ENCODE measurements at places on chromosomes 2 and 18. TPM values are rescaled to one million over a fixed set of nuclear protein-coding genes. Genes with fewer than 3 reads are reported as not detected.

SPP2 gene
- not detected for total RNA-seq

PMS1 gene
- total RNA-seq, result 15.5 TPM

RIT2 gene
- total RNA-seq, result not detected

KCNG2 gene
- not detected for total RNA-seq

LOXL3 gene
- 5.9 TPM for total RNA-seq

MRPL44 gene
- 49.9 TPM for total RNA-seq

FAHD2B gene
- 8.4 TPM for total RNA-seq

PSMA8 gene
- not detected for total RNA-seq

GPAT2 gene
- total RNA-seq, result 1.7 TPM

- no peak for DNase-seq
Observed at GRCh38 chr2:9781252-9781651, 62.0 kb upstream of the TAF1B start.

- no peak for DNase-seq
Observed at GRCh38 chr2:110864731-110865130, 132.4 kb downstream of the ACOXL start.

GRCh38 chr18:76581261-76581660 is 86.2 kb upstream of the ZNF516 start:
- DNase-seq, result no peak

DNA sequence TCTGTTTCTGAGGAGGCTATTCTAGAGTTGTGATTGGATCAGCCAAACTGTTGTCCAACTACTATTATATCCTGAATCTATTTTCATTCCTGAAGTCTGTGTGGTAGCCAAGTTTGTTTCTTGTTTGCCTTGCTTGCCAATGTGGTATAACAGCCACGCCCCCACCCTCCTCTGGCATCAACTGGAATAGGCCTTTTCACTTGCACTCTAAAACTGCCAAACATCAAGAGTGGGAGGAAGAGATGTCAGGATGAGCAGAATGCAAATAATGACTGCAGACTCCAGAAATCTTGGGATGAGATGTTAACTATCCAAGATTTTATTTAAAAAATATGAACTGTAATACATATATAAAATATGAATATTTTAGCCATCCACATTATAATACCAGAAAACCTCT is 246.1 kb downstream of the NRXN1 start:
- no peak for DNase-seq

DNA sequence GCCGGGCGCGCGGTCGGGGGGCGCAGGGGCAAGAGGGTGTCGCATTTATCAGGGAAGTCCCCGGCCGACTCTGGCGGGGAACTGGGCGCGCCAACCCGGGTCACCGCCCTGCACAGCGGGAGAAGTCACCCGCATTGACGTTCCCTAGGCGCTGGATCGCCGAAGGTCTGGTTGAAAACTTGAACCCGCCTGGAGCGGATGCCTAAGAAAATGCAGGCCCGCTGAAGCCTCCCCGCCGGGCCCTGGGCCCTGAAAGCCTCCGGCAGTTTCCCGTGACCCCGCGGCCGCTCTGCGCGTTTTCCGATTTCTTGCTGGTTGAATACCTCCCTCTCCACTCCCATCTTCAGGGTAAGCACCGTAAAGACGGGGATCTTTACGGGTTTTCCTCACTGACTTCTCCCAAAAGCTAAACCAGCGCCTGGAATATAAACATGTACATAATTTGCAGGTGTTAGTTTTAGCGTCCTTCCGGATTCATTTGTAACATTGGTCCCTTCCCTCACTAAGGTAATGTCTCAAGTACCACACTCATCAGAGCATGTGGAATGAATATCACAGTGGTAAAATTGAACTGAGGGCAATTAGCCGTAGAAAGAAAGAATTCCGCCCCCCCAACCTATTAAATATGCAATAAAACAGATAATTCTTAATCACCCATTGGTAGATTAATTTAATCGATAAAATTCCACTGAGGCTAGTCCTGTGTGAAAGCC is 675 bp upstream of the SPIRE1 start:
- DNase-seq, result no peak

DNA sequence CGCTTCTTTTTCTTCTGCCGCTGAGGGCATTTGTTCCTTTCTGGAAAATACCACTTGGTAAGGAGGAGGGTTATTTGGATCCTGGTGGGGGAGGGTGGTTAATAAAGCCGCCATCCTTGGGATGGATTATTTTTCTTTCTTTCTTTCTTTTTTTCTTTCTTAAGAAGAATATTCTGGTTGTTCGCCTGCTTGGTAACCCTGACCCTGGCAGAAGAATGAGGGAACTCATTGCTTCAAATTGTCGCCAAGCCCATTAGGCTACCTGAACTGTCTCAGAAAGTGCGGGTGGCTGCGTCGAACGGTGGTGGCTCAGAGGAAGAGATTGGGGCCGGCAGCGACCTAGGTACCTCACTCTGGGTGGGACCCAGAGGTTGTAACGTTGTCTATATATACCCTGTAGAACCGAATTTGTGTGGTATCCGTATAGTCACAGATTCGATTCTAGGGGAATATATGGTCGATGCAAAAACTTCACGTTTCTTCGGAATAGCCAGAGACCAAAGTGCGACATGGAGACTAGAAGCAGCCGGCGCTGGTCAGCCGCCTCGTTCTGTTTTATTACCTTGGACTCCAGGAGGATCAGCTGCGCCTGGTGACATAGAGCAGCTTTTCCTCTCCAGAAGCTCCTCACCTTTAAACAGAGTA is 1.3 kb upstream of the HOXD4 start:
- no peak for DNase-seq

GRCh38 chr18:50458366-50458765 is 83.5 kb downstream of the SKA1 start:
- no peak for DNase-seq

GRCh38 chr2:182050333-182051135 is 64.9 kb downstream of the PPP1R1C start:
- no peak for DNase-seq

DNA sequence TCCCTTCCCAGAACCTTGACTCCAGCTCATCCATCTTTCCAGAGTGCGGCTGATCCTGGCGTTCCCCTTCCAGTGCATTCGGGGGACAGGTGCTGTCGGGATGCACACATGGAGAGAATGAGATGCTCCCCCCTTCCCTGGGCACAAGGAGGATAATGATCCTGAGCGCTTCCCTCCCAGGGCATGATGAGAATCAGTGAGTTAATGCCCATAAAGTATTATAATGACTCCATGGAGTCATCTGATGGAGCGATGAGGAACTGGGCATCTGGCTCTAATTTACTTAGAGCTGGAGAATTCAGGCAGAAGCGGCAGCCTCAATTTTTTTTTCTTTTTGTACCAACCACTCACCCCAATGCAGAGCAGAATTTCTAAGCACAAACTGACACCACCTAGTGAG is 79.6 kb upstream of the SKOR2 start:
- DNase-seq, result no peak

GRCh38 chr2:43345391-43345813 is 119.0 kb upstream of the ZFP36L2 start:
- no peak for DNase-seq

- DNase-seq, result no peak
Observed at GRCh38 chr2:27582129-27582694, 630 bp upstream of the ZNF512 start.
